Activated CD4-positive, alpha-beta T cell treated with anti-CD3 and anti-CD28 coated beads for 48 hours (primary cell): ENCODE measurements at places on chromosomes 11 and 22.

DNA sequence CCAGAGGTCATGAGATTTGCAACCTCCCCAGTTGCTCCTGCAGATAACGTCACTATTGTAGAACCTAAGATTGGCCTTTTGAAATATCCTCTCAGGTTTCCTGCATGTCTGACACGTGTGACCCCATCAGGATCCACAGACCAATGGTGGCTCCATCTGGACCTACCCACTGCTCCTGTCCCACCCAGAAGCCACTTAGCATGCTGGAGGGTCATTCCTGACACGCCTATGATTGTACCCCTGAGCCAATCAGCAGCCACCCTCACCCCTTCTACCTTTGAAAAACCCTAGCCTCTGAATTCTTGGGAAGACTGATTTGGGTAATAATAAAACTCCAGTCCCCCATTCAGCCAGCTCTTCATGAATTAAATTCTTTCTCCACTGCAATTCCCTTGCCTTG is 20.1 kb upstream of the NARS2 start:
- no peak for DNase-seq

DNA sequence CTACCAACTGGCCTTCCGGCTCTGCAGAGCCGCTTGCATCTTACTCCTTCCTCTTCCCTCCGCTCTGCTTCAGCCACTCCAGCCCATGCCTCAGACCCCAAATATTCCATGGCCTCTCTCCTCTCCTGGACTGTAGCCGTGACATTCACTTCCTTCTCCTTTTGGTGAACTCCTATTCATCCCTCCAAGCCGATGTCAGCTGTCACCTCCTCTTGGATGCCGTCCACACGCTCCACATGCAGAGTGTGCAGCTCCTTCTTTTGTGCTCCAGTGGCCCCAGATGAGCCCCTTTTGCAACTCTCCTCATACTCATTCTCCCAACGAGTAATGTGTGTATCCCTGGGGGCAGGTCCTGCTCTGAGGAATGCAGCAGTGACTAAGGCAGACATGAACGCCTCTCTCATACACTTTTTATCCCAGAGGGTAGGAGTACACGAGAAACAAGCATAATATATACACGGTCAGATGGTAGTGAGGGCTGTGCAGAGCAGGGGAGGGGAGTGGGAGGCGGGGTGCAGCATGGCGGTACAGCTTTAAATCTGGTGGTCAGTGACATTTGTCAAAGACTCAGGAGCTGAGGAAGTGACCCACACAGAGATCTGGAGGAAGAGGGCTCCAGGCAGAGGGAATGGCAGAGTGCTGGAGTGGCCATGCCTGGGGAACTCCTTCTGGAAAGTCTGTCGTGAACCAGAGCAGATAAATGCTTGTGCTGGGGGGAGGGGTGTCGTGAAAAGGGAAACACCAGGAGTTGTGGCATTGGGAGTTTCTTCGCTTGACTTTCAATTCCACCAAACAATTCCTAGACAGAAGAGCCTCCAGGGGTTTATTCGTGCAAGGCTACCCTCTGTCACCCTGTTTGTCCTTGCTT is 83.8 kb upstream of the ATXN10 start:
- no peak for DNase-seq

GRCh38 chr11:131951121-131951520 is 580.7 kb downstream of the NTM start:
- DNase-seq, result no peak

- no peak for DNase-seq
These were observed 62.5 kb downstream of the KCNQ1 start for GRCh38 chr11:2507212-2507901.

GRCh38 chr11:76397383-76397782 is 16.3 kb downstream of the GVQW3 start:
- DNase-seq, result no peak

DNA sequence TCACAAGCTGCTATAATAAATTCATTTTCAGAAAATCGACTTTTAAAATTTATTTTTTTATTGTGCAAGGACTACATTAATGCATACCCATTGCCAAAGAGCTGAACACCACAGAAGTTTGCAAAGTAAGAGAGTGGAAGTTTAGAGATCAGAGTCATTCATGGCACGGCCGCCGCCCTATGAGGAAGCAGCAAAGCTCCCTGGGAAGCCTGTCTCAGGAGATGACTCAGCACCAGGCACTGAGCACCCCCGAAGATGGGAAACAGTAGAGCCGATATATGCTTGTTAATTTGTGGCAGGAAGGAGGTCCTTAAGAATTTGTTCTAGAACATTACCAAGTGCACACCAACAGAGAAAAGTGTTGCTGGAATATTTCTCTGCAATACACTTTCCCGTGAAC is 693.7 kb downstream of the OPCML start:
- DNase-seq, result no peak

GRCh38 chr22:46879083-46879482 is 116.6 kb downstream of the TBC1D22A start:
- no peak for DNase-seq

- DNase-seq, result no peak
These were observed 115.6 kb upstream of the B3GAT1 start for GRCh38 chr11:134527382-134528243.

- DNase-seq, result peak; percentile 24
These were observed 6.2 kb downstream of the TEAD1 start for GRCh38 chr11:12680246-12680939.

- DNase-seq, result peak; percentile 91
These were observed 54.1 kb downstream of the SNX19 start for GRCh38 chr11:130861902-130862860.

DNA sequence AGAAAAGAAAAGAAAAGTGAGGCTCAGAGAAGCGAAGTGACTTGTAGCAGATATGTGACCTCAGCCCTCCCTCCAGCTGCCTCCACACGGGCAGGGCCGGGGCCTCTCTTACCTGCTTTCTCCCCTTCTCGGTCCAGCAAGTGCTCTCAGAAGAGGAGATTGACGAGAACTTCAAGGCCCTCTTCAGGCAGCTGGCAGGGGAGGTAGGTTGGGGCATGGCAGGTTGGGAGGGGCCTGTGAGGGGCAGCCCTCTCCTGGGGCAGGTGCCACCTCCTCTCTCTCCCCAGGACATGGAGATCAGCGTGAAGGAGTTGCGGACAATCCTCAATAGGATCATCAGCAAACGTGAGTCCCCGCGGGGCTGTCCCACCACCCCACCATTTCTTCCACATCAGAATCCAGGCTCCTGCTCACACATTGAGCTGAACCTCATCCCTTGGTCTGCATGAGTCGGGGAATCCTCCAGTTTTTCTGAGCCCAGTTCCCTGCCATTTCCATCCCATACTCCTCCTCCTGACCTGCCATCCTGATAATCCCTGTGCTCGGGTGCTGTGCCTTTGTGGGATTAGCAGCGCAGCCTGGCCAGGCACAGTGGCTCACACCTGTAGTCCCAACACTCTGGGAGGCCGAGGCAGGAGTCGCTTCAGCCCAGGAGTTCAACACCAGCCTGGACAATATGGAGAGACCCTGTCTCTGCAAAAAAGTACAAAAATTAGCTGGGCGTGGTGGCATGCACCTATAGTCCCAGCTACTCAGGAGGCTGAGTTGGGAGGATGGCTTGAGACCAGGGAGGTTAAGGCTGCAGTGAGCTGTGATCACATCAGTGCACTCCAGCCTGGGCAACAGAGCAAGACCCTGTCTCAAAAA is 26.4 kb downstream of the CAPN1 start:
- DNase-seq, result no peak

DNA sequence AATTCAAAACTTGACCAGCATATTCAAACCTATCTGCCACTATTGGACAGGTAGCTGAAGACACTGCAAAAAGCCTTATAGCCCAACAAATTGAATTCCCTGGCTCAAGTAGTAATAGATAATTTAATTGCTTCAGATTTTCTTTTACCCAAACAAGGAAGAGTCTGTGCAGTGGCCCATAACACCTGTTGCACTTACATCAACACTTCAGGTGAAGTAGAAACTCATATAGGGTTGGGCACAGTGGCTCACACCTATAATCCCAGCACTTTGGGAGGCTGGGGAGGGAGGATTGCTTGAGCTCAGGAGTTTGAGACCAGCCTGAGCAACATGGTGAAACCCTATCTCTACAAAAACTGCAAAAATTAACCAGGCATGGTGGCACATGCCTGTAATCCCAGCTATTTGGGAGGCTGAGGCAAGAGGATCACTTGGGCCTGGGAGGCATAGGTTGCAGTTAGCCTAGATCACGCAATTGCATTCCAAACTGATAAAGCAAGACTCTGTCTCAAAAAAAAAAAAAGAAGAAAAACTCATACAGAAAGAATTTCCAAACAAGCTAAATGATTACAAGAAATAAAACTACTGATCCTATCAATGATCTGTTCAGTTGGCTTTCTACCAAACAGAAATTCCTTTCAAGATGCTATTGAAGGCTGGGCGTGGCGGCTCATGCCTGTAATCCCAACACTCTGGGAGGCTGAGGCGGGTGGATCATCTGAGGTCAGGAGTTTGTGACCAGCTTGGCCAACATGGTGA is 9.5 kb downstream of the FOLR3 start:
- no peak for DNase-seq

GRCh38 chr11:1597331-1597993 is 632 bp downstream of the KRTAP5-2 start:
- no peak for DNase-seq

DNA sequence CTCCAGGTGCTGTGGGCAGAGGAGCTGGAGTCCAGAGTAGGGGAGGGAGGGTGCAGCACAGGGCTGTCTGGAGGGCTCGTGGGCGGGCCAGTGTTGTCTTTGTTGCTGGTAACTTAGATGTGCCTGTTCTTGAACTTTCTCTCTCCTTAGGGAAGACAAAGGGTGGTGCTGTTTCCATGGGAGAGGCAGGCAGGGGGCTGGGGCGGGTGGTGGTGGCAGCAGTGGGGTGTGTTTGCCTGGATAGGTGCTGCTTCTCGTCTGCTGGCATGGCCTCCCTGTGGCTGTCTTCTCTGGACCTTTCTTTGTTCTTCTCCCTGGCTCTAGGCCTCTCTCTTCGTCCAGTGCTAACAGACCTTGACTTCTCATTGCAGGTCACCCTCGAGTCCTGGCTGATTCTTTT is 8.5 kb downstream of the SIDT2 start:
- no peak for DNase-seq

DNA sequence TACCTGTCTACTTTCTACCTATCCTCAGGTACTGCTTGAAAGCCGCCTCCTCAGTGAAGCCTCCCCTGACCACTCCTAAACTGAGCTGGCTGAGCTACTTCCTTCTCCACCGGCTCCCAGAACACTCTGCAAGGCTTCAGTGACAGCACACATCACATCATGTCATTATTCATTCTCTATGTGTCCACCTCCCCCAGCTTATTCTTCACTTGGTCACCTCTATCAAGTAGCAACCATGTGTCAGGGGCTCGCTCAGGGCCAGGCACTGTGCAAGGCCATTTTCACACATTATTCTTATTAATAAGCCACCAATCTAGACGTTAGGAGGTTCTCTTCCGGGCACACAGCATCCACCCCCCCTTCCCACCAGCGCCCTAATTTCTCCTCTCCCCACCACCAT is 3.7 kb upstream of the ELFN2 start:
- DNase-seq, result no peak

- no peak for DNase-seq
These were observed 17.9 kb upstream of the EP300 start for GRCh38 chr22:41074466-41074865.

DNA sequence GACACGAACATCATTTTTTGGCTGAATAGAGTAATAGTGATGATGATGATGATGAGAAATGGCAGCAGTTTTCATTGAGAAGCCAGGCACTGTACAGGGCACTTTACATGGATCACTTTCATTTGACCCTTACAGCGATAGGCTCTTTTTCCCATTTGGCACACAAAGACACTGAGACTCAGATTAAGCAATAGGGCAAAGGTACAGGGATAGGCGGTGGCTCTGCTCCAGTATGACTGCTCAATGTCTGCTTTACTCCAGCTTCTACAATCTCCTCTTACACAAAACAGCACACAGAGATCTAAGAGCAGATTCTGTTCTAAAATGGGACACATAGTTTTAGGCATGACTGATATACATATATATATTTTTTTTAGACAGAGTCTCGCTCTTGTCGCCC is 40.6 kb downstream of the MPPED2 start:
- DNase-seq, result no peak

- DNase-seq, result no peak
These were observed 133.2 kb downstream of the APOL5 start for GRCh38 chr22:35850831-35851230.

DNA sequence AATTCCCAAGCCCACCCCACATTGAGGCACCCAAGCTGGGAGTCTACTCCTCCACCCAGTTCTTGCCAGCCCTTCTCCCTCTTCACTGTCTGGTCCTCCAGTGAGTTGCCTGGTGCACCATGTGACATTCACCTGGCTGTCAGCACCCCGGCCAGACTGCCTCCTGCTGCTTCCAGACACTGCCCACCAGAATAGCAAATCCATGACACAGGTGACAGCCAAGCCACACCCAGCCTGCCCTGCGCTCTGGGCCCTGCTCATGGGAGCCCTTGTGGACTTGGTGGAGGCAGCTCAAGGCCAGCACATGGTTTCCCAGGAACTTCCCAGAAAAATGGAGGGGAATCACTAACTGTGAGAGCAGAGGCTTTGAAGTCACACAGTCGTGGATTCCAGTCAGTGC is 96.3 kb upstream of the CSNK2A3 start:
- DNase-seq, result no peak

DNA sequence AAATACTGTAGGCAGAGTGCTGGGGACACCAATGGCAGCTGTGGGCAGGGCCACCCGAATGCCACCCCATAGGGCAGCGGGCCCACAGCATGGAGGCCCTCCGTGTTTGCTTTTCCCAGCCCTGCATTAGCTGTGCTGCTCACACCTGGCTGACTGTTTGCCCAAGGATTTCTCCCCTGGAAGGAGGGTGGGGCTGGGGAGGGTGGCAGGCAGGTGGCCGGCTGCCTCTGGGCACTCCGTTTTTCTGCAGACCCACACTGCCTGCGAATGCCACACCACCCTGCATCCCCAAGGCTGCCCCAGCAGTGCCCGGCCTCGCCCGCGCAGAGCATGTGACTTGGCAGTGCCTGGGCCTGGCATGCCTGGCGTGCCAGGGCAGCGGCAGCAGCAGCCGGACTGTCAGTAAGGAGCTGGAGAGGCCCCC is 19.6 kb downstream of the DAGLA start:
- DNase-seq, result no peak

- DNase-seq, result no peak
These were observed 15.0 kb downstream of the CABP7 start for GRCh38 chr22:29734838-29735237.

DNA sequence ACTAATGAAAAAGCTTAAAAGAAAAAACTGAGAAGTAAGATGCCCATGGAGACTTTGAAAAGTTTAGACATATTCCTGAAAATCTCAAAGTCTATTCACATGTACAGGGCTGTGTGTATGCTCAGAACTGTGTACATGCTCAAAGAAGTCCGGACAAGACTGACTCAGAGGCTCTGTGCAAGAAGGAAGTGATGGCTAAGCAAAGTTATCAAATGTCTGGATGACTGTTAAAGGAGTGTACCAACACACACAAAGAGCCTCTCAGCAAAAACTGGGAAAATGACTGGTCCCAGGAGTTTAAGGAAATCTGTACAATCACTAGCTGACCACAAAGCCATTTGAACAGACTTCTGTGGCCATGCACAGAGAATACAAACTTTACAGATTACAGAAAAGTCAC is 33.1 kb upstream of the ARHGAP32 start:
- no peak for DNase-seq

DNA sequence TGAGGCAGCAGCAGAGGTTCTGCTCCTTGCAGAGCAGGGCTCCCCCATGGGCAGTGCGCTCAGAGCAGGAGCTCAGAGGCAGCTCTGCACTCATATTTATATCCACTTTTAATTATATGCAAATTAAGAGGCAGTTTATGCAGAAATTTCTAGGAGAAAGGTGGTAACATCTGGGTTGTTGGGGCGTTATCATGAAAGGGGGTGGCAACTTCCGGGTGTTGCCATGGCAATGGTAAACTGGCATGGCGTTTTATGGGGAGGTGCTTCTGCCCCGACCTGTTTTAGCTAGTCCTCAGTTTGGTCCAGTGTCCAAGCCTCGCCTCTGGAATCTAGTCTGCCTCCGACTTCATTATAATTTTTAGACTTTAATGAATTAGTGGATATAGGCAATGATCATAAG is 1191.7 kb downstream of the TBC1D22A start:
- DNase-seq, result no peak
